ENCODE measurements at places on chromosomes 4 and X. TPM values are rescaled to one million over a fixed set of nuclear protein-coding genes. Genes with fewer than 3 reads are reported as not detected.

DNA sequence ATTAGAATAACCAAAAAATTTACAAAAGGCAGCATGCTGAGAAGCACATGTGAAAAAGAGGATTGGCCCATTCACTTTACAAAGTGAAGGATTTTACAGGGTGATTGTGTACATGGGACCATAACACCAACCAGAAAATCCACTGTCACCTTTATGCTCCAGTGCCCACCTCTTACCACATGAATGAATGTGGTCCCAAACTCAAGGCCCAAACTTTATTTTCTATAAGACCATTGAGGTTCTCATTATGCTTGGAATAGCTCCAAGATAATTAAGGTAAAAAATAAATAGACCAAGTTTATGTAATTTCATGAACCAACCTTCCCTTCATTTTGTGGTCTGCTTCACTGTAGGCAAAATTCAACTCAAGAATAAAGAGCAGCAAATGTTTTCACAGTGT is 24.3 kb upstream of the MYOZ2 start:
- no peak for DNase-seq

- no peak for DNase-seq
These were observed 11.3 kb downstream of the CPEB2 start for GRCh38 chr4:15013585-15013984.

DNA sequence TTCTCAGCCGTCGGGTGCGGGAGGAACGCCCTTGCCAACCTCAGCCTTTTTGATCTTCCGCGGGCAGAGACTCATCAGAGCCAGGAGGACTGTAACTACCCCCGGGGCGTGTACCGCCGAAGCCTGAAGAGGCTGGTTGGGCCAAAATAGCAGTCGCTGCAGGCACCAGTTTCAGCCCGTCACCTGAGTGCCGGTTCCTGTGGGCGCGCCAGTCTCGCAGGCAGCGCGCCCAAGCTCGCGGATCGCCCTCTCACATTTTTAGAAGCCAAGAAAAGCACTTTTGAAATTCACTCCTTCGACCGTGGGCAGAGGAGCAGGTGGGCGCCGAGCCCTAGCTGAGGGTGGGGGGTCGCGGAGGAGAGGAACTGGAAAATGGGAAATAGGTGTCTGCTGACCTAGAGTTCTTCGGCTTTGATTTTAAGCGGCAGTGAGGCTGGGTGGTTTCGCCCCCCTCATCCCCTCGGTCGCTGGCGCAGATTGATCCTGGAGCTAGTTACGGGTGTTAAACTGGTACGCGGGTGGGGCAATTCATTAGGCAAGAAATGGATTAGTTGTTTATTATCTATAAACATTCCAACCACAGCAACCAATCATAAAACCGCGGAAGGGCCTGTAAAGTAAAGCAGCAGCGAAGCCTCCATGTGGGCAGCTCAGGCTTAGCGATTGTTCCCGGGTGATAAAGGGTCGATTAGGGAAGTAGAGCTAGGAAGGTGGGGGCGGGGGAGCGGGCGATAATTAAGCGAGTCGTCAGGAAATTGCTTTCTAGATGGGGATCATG is 69.2 kb downstream of the FBXO8 start:
- DNase-seq, result no peak

- no peak for DNase-seq
These were observed 20.4 kb downstream of the KIAA1210 start for GRCh38 chrX:119107206-119107605.

DNA sequence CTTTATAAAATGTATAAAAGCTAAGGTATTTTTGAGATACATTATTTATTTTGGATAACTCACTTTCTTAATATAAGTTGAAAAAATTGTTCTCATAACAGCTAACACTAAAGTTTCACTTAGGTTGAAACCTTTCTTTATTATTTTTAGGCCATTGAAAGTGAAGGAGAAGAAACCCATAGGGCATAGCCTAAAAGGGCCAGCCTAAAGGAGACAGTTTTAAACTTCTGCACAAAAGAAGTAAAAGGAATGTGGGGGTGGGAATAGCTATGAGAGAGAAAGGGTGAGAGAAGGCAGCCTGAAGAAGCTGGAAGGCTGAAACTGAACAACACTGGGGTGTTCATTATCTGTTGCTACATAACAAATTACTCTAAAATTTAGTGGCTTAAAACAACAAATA is 57.6 kb upstream of the RAPGEF2 start:
- DNase-seq, result no peak

MAGEA10 gene
- not detected for total RNA-seq

NUDT9 gene
- total RNA-seq, result 27.1 TPM

COL25A1 gene
- total RNA-seq, result 7.1 TPM

GRCh38 chr4:54067166-54067565 is 2.8 kb upstream of the CHIC2 start:
- no peak for DNase-seq

PCYT1B gene
- total RNA-seq, result 0.25 TPM

DNA sequence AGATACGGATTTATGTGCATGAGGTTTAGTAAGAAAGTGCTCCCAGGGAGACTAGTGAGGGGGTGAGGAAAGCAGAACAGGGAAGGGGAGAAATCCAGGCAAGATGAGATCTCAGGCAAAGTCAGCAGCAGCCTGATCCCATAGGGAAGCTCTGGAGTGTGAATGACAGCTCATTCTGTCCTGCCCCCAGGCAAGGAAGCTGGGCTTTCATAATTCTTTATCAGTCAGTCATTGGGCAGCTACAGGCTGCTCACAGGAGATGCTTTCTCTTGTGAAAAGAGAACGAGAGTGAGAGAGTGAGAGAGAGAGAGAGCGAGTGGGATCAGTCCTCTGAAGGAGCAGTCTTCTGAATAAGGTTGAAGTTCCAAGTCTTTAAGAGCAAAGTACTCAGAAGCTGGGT is 48.1 kb downstream of the SRPX start:
- no peak for DNase-seq

DNA sequence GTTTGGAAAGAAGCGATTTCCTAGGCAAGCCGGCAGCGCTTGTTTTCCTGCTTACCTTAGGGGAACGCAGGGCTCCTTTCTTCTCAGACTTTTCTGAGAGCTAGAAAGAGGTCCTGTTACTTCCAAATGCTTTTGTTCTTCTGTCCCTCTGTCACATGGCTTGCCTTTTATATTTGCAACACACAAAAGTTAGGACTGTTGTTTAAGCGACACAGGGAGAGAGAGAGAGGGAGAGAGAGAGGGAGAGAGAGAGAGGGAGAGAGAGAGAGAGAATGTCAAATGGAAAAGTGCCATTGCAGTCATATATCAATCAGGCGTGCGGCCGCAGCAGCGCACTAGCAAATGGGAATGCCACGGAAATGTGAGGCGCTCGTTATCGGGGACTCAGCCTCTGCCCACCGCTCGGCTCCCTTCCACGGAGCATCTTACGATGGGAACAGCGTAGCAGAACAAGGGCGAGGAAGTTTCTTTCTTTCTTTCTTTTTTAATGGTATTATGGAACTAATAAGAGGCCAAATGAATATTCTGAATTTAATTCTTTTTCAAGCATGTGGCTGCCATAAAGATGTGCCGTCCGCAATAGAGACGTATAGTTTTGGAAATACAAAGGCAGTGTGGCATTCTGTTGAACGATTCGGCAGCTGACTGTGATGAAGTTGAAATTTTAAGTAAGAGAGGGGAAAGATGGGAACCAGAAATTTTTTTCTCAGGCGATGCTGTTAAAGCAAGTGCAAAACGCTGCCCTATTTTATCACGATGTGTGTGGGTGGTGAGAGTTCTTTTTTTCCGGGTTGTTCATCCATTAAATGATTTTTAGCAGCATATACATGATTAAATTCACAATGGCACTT is at the start of gene NDP:
Gene NDP (minus strand): TSS at position 142 of the 851 bp plus-strand sequence. CDS start 14,745 bp downstream, outside the sequence.
- DNase-seq, result no peak

GRCh38 chr4:86991994-86992393 is 57.2 kb downstream of the AFF1 start:
- DNase-seq, result no peak

DNA sequence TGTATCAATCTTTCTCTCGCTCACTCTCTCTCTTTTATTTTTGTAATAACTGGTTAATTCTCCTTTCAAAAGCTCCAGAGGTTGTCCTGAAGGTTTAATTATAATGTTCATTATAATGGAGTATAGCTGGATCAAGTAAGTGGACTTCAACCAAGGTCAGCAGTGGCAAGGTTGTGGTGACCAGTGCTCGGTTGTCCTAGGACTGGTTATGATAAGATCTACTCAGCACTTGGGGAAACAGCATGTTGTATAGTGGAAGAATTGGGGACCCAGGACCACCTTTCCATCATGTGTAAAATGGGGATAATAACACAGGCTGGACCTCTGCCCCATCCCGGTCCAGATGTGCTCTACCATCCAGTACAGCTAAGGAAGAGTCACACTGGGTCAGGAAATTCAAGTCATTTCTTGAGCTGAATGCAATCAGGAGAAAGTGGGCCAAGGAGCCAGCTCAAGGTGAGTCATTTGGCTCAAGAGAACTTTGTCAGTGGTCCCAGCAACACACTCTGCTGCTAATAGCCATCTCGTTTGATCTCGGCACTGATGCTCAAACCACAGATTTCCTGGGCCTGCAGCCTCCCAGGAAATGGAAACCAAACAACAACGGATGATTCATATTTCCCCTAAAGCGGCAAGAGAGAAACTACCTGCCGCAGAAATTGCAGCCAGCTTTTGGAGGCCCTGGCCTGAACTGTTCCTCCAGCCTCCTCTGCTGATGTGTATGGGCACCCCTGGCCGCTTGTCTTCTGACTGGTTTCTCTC is 123.6 kb upstream of the RBPJ start:
- DNase-seq, result no peak

FABP2 gene
- not detected for total RNA-seq

DNA sequence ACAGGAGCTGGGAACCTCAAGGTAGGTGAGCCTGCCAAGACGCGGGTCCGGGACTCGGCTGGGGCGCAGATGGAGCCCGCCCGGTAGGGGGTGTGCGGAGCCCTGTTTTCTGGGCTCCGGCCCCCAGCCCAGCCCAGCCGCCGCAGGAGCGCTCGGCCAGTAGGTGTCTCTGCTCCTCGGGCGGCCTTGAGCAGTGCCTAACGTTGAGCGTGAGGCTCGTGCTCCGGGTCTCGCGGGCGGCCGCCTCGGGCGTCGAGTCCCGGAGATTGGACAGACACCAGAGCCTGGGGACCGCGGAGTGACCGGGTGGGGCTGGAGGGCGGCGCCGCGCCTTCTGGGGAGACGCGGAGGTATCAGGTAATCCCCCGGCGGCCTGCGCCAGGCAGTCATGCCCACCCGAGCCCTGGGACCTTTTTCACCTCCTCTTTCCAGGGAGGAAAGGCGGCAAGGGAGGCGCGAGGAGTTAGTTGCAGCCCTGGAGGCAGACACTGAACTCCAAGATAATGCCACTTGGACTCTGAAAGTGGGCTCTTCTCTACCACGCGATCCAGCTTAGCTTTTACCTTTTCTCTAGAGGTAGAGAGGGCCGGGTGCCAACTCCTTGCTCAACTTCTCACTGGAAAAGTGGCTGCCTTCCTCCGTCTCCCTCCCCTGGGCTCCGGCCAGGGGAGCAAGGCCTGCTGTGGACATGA is 14.5 kb upstream of the FGG start:
- DNase-seq, result no peak

DNA sequence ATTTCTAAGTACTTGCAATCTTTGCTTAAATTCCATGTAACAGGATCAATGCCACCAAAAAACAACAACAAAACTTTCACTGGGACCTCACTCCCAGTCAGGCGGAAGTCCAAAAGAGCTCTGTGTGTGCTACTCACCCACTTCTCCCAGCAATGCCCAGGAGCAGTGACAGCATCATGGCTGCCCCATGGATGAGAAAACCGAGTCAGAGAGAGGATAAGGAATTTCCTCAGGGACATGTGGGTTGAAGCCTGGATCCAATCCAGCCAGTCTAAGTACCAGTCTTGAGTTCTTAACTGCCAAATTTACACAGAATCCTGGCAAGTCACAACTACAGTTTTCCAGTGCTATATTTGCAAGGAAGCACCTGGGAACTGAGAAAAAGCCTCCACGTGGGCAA is 64.5 kb downstream of the STX18 start:
- no peak for DNase-seq

DNA sequence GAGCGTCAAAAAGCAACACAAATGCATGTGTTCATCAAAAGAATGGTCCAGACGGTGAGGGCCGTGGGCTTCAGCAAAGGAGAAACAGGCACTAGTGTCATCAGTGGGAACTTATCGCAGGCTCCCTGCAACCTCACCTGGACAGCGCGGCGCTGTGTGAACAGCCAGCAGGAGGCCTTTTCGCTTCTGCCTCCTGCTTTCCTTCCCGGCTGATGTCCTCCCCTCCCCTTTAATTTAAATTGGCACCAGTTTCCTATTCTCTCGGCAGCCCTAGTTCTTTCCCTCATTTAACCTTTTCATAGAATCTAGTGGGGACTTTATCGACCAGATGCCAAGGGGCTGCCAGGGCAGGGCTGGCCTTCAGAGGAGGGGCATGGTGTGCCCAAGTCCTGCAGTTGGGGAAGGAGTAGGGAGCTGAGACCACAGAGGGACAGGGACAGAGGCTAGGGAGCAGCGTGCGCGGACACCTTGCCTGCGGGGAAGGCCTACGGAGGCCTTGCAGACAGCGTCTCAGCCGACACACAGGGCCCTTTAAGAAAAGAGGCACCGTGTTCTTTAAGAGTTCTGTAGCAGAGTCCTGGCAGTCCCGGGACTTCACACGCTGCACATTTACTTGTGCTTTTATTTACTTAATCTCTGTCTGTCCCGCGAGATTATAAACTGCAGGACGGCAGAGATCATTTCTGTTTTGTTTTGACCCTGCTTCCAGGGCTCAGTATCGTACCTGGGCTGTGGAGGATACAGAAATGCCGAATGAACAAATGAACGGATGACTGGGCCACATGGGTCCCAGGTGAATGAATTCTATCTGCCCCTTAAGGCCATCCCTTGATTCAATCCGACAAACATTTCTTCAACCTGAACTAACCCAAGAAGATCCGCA is 8.4 kb upstream of the SORBS2 start:
- DNase-seq, result no peak

KLHL4 gene
- 5.5 TPM for total RNA-seq

GRCh38 chr4:187390646-187391045 is 604.9 kb upstream of the ZFP42 start:
- no peak for DNase-seq

AWAT2 gene
- total RNA-seq, result not detected

ERAS gene
- total RNA-seq, result not detected

DNA sequence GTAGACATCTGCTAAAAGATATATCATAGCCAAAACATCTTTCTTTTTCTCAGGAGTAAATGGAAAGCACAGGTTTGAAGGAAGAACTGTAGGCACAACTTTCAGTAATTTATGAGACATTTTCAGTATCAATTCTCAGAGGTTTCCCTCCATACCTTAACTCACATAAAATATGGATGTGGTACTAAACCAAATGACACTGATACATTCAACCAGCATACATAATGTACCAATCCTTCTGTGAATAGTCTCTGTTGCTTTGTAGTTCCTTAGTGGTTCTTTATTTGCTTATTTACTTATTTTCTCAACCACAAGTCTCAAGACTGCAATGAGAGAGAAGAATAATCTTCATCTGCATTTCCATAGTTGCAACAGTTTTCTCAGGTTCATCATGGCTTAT is 96.1 kb downstream of the ARHGAP24 start:
- no peak for DNase-seq
